ENCODE measurements at places on chromosomes 4 and X.

GRCh38 chr4:123024710-123025109 lies 102.3 kb upstream of the NUDT6 start:
- no peak for DNase-seq

GRCh38 chr4:62210486-62210885 lies 1010.4 kb downstream of the ADGRL3 start:
- no peak for DNase-seq

DNA sequence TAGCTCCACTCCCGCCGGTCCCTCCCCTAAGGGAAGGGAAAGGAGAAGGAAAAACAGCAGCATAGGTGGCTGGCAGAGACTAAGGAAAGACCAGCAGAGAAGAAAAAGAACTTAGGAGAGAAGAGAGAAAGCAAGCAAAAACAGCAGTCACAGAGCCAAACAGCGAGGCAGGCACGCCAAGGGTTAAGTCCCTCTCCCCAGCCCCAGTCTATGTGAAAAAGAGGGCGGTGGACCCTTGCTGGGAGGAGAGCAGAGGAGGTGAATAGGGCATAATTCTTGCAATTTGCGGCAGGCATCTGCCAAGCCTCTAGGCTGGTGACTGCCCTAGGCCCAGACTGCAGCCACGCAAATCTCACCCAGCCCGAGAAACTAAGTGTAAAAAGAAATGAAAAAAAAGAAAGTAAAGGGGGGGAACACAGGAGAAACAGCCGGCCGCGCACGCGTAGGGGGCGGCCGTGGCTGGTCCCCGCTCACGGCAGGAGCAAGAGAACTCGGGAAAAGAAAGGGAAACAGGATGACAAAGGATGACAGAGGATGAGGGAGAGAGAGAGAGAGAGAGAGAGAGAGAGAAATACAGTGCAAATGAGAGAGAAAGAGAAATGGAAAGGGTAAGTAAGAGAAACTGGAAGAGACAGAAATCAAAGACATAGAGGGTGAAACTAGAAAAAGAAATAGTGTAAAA lies 48.6 kb downstream of the MAGEA9 start:
- DNase-seq = no peak

- DNase-seq = no peak
These were observed 32.6 kb downstream of the STAG2 start for GRCh38 chrX:123993904-123994635.

DNA sequence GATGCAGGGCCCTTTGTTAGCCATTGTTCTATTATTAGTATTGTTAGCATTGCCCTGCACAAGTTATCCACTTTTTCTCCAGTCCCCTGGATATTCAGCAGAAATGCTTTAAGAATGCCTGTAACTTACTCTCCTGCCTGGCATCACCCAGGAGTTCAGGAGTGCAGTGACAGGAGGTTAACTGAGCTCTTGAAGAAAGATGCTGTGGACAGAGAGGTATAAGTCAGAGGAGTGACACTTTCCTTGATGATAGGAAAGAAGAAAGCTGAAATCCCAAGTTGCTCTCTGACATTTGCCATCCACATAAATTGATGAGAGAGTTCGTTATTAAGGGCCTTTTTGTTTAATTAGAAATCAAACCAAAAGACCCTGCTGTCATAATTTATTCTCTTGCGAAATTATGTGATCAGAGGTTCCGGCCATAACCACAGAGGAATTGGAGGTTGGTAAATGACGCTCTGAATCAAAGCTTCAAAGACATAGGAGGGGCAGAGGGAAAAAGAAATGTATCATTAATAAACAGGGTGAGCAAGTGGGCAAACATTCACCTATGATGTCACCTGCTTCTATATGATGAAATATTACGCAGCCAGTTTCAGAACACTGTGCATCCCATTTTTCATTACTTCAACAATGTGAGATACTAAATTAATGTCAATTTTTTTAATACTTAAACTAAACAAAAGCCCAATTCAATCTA lies 230.2 kb upstream of the JADE1 start:
- DNase-seq = no peak

GRCh38 chr4:86848136-86848535 lies 1.0 kb downstream of the SLC10A6 start:
- DNase-seq = no peak

- DNase-seq = no peak
These were observed 18.5 kb downstream of the HERC3 start for GRCh38 chr4:88610771-88611170.

- no peak for DNase-seq
These were observed 202.0 kb downstream of the DCLK2 start for GRCh38 chr4:150280081-150280895.

GRCh38 chrX:36963852-36964251 lies 44.3 kb upstream of the FAM47C start:
- no peak for DNase-seq

GRCh38 chr4:170242471-170242870 lies 152.7 kb upstream of the AADAT start:
- DNase-seq = no peak

- no peak for DNase-seq
These were observed 58.7 kb downstream of the RWDD4 start for GRCh38 chr4:183600189-183600685.

GRCh38 chrX:117522725-117523700 lies 593.6 kb downstream of the KLHL13 start:
- DNase-seq = no peak

DNA sequence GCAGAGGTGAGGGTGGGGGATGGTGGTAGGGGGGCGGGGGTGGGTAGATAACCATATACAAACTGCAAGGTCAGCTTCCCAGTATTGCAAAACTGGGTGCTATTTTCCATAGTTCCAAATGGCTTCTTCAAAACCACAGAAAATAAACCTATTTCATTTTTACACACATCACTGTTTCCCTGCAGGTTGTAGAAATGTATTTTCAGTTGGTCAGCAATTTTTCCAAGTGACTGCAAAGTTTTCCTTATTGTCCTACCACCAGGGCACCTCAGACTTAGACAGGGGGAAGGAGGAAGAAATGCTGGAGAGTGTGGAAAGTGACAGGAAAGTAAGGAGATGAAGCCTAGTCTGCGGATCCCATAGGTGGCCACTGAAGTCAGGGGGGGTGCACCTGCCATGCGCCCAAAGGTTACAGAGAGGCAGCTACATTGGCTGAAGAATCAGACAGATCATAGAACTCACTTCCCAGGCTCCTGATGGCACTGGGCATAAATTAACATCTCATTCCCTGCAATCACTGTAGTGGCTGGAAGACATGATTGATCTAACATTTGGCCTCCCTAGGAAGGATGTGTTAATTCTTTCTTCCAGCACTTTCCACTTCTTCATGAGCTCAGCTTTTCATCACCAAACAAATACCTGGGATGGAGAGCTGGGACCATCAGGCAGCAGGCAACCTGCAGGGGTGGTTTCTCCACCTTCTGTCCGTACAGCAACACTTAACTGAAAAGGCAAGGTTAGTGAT lies 402.0 kb downstream of the HNRNPD start:
- DNase-seq = no peak

- no peak for DNase-seq
These were observed 77.6 kb downstream of the ARHGAP6 start for GRCh38 chrX:11588097-11588496.

DNA sequence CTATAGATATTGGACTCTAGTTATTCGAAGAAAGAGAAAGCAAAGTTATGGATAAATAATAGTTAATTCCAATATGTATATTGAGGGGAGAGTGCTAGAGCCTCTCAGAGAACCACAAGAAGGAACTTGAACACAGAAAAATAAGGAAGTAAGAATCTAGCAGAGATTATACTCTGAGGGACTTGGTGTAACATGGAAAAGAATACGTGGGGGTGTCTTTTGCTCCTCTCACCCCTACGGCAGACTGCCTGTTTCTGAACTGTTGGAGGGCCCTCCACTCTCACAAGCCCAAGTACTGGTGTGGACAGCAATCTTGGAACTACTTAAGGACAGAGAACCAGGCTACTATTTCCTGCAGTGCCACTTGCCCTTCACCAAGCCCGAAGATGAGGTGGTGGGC lies 1174.4 kb upstream of the PCDH10 start:
- DNase-seq = no peak

DNA sequence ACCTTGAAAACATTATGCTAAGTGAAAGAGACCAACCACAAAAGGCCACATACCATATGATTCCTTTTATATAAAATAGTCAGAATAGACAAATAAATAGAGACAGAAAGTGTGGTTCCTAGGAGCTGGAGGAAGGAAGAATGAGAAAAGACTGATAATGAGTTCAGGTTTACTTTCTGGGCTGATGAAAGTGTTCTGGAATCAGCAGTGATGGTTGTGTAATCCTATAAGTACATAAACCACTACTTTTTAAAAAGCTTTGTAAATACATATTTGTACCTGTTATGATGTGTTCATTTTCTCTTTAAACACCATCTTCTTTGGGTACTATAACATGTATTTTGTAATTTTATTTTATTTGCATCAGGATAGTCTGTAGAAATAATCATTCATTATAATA lies 20.6 kb downstream of the PIR start:
- DNase-seq = no peak

DNA sequence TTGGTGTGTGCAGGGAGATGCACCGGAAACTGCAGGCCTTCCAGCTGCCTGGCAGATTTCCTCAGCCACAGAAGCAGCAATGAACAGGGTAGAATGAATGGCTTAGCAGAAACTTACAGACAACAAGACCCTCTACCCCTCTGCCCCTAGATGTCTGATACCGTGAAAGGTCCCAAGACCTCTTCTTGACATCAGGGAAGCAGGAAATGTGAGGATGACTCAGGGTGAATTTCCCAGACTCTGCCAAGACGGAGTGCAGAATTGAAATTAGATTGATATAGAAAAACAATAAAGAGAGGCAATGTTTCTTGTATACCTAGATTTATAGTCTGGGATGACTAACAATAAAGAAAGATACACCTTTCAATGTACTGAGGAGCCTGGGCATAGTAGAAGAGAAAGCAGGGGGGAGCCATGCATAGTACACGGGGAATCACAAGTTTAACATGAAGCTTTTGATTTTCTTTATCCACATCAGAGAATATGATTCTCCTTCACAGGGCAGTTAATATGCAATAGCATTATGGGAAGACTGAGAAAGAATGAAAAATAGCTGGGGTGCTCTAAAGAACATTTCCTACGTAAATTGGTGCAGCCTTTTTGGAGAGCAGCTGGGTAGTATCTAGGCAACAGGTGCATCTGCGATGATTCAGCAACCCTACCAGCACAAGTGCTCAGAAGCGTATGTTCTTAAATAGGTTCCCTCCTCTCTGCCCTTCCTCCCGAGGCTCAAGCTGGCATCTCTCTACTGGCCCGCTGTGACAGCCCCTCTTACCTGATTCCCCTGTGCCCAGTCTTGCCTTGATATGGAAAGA lies 18.3 kb upstream of the CXCR3 start:
- no peak for DNase-seq

DNA sequence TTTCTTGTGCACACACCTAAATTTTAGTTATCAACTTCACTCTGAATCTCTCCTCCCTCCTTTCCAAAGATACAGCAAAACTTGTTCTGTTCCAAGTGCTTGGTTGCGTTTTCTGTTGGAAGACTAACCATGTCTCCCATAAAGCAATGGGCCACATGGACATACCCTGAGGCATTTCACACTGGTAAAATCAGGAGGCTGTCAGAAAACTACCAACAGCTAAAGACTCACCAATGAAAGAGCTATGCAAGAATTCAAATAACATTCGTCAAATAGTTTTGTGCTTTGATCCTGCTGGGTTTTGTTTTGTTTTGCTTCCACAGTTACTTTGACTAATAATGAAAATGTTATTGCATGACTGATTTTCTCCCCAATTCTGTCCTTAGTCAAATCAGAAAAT lies 46.0 kb downstream of the PHEX start:
- no peak for DNase-seq

DNA sequence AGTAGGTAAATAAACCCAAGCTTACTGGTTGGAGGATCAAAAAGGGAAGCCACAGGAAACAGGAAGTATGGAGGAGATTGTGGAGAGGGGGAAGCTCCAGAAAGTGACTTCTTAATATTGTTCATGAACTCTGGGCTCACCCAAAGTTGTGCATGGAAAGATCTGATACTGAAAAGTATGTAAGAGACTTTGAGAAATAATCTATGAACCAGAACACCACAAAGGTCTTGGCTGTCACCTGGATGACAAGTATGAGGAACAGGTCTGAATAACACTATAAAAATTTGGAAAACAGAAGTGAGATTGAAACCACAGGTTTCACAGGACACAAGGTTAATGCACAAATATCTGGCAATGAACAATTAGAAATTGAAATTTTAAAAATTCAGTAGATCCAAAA lies 567.4 kb downstream of the INPP4B start:
- no peak for DNase-seq

DNA sequence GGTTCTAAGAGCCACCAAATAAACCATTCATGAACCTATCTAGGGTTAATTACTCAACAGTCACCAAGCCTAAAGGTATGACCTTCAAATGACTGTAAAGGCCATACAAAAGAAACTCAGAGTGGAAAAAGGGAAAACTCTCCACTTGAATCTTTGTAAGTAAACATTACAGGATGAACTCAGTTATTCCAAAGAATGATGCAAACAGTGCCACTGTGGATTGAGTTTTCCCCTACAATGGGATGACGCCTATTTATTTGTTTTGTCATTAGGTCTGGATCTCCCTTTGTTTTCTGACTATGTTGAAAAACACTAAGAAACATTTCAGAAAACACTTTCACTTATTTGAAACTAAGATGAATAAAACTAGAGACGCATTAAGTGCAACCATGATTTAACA lies 12.7 kb downstream of the NUDT6 start:
- DNase-seq = no peak

GRCh38 chr4:4864443-4864939 lies 5.0 kb downstream of the MSX1 start:
- DNase-seq = no peak

DNA sequence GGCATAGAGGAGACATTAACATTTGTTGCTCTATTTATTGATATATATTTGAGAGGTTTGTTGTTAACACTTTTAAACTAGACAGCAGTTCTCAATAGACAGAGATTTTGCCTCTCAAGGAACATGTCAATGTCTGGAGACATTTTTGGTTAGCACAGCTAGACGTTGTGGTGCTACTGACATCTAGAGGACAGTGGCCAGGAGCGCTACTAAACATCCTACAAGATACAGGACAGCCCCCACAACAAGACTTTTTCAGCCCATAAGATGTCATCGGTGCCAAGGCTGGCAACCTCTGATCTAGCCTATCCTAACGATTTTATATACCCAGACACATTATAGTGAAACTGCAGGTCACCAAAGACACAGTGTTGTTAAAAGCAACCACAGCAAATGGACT lies 18.4 kb upstream of the CTSO start:
- no peak for DNase-seq

DNA sequence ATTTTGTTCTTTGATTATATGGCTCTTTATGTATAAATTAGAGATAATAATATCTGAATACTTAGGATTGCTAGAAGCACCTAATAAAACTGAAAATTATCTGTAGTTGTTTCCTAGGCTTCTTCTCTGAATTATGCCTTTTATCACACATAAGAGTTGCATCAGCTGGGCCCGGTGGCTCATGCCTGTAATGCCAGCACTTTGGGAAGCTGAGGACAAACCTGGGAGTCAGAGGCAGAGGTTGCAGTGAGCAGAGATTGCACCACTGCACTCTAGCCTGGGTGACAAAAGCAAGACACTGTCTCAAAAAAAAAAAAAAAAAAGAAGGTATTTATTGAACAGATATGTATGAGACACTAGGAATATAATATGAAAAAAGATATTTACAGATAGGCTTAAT lies 773.5 kb upstream of the AGA start:
- DNase-seq = no peak

- no peak for DNase-seq
These were observed 103.9 kb upstream of the MAGEB2 start for GRCh38 chrX:30111431-30111830.
